HFFc6 (cell line): ENCODE measurements at places on chromosomes 5 and 9. TPM values are rescaled to one million over a fixed set of nuclear protein-coding genes. Genes with fewer than 3 reads are reported as not detected.
A peak's percentile ranks its signal among the peaks of the same experiment; 100 is the strongest.

DNA sequence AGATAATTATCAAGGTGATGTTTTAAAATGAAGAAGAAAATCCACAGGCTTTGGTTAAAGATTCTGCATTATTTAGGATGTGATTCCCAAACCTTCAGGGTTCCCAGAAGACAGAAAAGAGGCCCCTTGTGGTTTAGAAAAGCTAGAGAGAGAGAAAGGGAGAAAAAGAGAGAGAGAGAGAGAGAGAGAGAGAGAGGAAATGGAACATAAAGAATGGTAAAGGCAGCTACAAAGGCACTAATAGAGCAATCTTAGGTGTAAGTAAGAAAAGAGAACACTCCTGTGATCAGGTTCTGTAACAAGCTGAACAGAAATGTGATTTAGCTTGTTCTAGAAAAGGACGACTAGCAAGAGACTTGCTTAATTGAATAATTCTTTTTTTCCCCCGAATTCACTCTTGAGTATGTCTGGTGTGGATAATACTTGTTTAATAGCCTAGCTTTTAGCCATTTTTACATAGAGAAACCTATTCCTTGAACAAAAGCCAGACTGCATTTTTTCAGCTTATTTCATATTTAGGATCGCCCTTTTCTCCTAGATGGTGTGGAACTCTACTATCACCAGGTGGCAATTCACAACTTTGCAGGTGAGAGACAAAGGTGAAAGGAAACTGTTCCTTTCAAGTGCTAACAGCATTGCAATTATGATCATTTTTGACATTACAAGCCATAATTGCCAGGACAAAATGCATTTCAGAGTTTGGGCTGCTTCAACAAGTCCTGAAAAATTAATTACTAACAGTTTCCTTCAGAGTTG, 57.6 kb upstream of the SH3GL2 start:
- no peak overlapping the region for H3K4me3 ChIP-seq
- no peaks in the 10 kb centered on the region for H3K36me3 ChIP-seq
- H3K27ac ChIP-seq: no peak overlapping the region

- H3K4me3 ChIP-seq: no peak overlapping the region
- H3K27ac ChIP-seq: no peak overlapping the region
- DNase-seq: no peak
- no peaks in the 10 kb centered on the region for H3K36me3 ChIP-seq
- H3K27me3 ChIP-seq: peaks cover 17% of the 10 kb centered on the region
- no peaks in the 10 kb centered on the region for H3K4me1 ChIP-seq
These were observed 166.2 kb downstream of the ZNF462 start for GRCh38 chr9:107029146-107029545.

- peaks cover 4% of the 10 kb centered on the region; the same call in 1 of the 2 replicates for H3K27me3 ChIP-seq
- no peak overlapping the region for H3K27ac ChIP-seq
- no peaks in the 10 kb centered on the region for H3K36me3 ChIP-seq
- H3K4me3 ChIP-seq: no peak overlapping the region
These were observed 9.7 kb upstream of the MEF2C start for GRCh38 chr5:88892669-88893068.

- no peak for DNase-seq
- no peak overlapping the region for H3K27ac ChIP-seq
- H3K27me3 ChIP-seq: no peaks in the 10 kb centered on the region; the same call in 1 of the 2 replicates
- no peaks in the 10 kb centered on the region for H3K36me3 ChIP-seq
These were observed 914.4 kb upstream of the SEMA6A start for GRCh38 chr5:117488976-117489500.

- no peak overlapping the region for H3K4me3 ChIP-seq
- H3K4me1 ChIP-seq: no peaks in the 10 kb centered on the region
- no peak for DNase-seq
- no peaks in the 10 kb centered on the region for H3K36me3 ChIP-seq
- H3K27me3 ChIP-seq: no peaks in the 10 kb centered on the region; the same call in 1 of the 2 replicates
- H3K27ac ChIP-seq: no peak overlapping the region
These were observed 277.2 kb upstream of the SLC24A2 start for GRCh38 chr9:20065796-20066700.

GRCh38 chr5:112551419-112552032, 132.4 kb upstream of the EPB41L4A start:
- H3K4me3 ChIP-seq: no peak overlapping the region
- DNase-seq: peak; percentile 65
- H3K27me3 ChIP-seq: no peaks in the 10 kb centered on the region; the same call in 1 of the 2 replicates
- H3K27ac ChIP-seq: no peak overlapping the region
- H3K36me3 ChIP-seq: no peaks in the 10 kb centered on the region

DNA sequence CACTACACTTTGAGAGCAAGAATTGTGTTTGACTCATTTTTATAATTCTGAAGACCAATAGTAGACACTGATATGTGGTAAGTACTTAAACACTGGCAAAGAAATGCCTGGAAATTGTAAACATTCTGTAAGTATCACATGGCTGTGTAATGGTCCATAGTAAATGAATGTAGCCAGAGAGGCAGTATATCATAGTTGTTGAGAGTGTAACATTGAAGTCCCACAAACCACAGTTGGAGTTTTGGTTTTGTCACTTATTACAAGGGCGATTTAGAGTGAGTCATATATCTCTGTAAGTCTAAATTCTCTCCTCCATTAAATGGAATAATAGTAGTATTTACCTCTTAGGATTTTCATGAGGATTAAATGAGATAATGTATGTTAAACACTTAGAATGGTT, 181.1 kb upstream of the MEF2C start:
- H3K27me3 ChIP-seq: no peaks in the 10 kb centered on the region; the same call in 1 of the 2 replicates
- H3K36me3 ChIP-seq: no peaks in the 10 kb centered on the region
- H3K27ac ChIP-seq: no peak overlapping the region
- DNase-seq: no peak

- no peaks in the 10 kb centered on the region; the same call in 1 of the 2 replicates for H3K27me3 ChIP-seq
- H3K27ac ChIP-seq: no peak overlapping the region
- DNase-seq: no peak
- H3K4me1 ChIP-seq: no peaks in the 10 kb centered on the region
- H3K4me3 ChIP-seq: no peak overlapping the region
These were observed 7.1 kb upstream of the TMEM215 start for GRCh38 chr9:32776201-32776600.

DNA sequence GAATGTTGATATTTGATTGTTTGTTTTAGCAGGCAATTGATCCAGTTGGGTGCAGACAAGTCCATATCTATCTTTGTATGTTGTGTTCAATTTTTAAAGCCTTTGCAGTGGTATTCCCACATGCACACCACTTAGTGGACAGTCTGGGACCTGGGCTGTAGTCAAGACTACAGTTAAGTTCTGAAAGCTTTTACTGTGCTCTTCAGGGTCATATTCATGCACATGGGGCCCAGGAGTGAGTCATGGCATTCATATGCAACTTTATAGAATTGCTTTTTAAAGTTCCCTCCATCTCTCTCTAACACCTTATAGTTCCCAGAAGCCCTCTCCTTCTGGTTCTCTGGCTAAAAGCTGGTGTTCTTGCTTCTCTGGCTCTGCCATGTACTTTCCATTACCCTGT, 228.2 kb upstream of the CCNH start:
- H3K27ac ChIP-seq: no peak overlapping the region
- H3K4me1 ChIP-seq: no peaks in the 10 kb centered on the region
- H3K36me3 ChIP-seq: no peaks in the 10 kb centered on the region; the same call in 1 of the 2 replicates

DNA sequence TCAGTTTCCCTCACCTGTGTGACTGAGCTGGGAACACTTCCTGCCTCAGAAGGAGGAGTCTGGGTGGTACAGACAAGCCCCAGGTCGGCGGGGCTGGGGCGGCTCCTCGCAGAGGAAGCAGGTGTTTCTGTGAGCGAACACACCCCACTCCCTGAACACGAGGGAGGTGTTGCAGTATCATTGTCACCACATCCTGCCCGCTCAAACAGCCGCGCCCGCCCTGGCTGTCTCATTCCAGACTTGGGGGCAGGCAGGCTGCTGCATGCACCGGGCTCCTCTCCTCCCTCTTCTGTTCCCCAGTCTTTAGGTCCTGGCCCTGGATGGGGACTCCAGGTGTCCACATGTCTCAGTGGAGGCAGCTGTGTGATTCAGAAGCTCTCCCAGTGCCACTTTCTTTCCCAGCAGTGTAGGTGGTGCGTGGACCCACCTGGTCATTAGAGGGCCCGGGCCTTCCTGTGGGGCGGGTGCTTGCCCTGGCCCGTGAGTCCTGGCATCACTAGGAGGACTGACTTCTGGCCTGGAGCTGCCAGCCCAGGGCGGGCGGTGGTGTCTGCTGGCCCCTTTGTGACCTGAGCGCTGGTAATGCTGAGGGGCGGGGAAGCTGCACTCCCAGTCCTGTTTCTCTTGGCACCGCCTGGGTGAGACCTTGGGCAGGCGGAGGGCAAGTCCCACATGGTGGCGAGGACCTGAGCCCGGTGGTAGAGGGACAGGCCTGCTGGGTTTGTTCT, 18.3 kb upstream of the PHYHD1 start:
- H3K36me3 ChIP-seq: peaks cover 15% of the 10 kb centered on the region
- H3K4me1 ChIP-seq: peaks cover 30% of the 10 kb centered on the region
- peak overlapping the region; percentile 21 for H3K27ac ChIP-seq
- no peak for DNase-seq
- H3K27me3 ChIP-seq: peaks cover 3% of the 10 kb centered on the region; the same call in 1 of the 2 replicates
- H3K4me3 ChIP-seq: no peak overlapping the region

Gene SLC6A3
- not detected in 3 replicates for total RNA-seq

Gene LURAP1L
- total RNA-seq: 1.2 to 1.3 TPM (median 1.2 TPM) in 3 replicates

DNA sequence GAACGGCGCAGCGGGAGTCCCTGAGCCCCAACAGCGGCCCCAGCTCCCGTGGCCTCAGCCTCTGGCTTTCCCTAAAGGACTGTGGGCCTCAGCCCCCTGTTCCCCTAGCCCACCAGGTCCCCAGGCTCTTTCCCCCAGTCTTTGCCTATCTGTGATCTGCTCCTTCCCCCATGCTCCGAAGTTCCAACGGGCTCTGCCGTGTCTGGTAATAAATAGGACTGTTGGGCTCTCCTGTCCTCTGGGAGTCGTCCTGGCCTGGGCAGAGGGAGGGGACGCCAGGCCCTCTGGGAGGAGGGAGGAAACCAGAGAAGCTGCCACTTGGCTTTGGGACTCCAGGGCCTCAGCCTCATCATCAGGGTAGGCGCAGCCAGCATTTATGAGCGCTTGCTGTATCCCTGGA, 28.1 kb downstream of the ADGRD2 start:
- DNase-seq: no peak
- H3K4me3 ChIP-seq: no peak overlapping the region
- no peak overlapping the region for H3K27ac ChIP-seq
- H3K4me1 ChIP-seq: no peaks in the 10 kb centered on the region
- H3K27me3 ChIP-seq: peaks cover 20% of the 10 kb centered on the region

- no peak overlapping the region for H3K4me3 ChIP-seq
- no peaks in the 10 kb centered on the region for H3K27me3 ChIP-seq
- H3K27ac ChIP-seq: no peak overlapping the region
- H3K4me1 ChIP-seq: no peaks in the 10 kb centered on the region
These were observed 408.3 kb downstream of the MED10 start for GRCh38 chr5:5969942-5970483.

Gene LCNL1
- not detected in 3 replicates for total RNA-seq

Gene GRXCR2
- total RNA-seq: not detected in 3 replicates

DNA sequence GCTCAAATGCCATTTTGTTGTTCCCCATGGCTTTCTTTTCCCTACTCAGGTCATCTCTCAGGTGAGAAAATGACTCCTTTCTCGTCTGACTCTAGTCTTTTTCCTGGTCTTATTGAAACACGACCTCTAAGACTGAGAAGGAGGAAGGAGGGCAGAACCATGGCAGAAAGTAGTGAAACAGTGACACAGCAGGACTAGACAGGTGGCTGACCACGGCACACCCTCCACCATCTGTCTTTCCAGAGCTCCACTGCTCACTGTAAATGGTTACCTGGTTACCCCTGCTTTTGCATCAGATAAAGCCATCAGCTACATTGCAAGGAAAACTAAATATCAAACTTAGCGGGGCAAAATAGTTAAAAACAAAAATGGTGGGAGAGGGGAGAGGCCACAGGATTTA, 30.9 kb downstream of the NR4A3 start:
- H3K4me1 ChIP-seq: no peaks in the 10 kb centered on the region
- no peak overlapping the region for H3K4me3 ChIP-seq
- no peaks in the 10 kb centered on the region for H3K36me3 ChIP-seq
- no peak for DNase-seq
- peaks cover 2% of the 10 kb centered on the region for H3K27me3 ChIP-seq

Gene FBP2
- total RNA-seq: not detected in 2 replicates

Gene LIX1
- not detected in 3 replicates for total RNA-seq
